ENCODE measurements at places on chromosomes 6 and 20.

- DNase-seq: no peak
Observed at GRCh38 chr6:82095091-82095490, 152.5 kb downstream of the IBTK start.

GRCh38 chr20:5970381-5970780 is 19.9 kb downstream of the MCM8 start:
- DNase-seq: no peak

DNA sequence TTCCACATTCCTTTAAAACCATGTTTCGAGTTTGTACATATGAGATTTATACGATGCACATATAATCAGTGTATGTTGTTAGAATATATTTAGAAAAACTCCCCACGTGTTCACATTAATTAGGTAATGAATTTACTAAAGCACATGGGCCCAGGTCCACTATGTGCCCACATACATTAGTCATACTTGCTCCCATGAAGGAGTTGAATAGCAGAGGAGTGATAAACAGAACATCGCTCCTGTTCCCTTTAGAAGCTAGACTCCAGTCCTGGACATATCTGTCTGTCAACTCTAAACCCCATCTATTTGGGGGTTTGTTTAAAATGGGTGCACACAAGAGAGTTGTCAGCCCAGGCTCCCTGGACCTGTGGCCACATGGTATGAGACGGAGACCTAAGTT is 108.1 kb upstream of the TIAM2 start:
- no peak for DNase-seq

DNA sequence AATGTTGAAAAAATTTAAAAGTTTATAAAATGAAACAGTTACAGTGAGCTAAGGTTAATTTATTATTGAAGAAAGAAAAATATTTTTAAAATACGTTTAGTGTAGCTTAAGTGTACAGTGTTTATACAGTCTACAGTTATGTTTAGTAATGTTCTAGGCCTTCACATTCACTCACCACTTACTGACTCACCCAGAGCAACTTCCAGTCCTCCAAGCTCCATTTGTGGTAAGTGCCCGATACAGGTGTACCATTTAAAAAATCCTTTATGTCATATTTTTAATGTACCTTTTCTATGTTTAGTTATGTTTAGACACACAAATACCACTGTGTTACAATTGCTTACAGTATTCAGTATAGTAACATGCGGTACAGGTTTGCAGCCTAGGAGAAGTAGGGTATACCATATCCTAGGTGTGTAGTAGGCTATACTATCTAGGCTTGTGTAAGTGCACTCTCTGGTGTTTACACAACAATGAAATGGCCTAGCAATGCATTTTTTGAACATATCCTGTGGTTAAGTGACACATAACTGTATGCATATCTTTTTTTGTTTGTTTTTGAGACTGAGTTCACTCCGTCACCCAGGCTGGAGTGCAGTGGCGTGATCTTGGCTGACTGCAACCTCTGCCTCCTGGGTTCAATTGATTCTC is 26.3 kb downstream of the FLRT3 start:
- DNase-seq: no peak

GRCh38 chr6:109056661-109057060 is 38.0 kb downstream of the SESN1 start:
- no peak for DNase-seq
